ENCODE measurements at places on chromosomes 6 and 20.

DNA sequence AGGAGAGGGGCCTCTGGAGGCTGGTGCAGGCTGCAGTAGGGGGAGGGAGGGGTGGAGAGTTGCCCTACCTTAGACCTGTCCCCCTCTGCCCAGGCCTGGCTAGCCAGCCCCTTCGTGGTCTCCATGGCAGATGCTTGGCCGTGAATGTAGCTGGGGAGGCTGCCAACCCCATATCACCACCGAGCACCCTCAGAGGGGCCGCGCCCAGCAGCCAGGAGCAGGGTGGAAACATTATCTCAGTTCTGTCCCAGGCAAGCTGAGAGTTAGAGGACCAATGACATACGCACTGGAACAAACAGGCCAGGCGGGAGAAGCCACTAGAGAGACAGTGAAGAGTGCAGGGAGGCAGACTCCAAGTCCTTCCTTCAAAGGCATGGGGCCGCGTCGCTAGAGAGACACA lies 66.5 kb downstream of the LRFN2 start:
- no peak for DNase-seq

GRCh38 chr6:30895343-30895742 lies 11.0 kb downstream of the DDR1 start:
- no peak for DNase-seq

DNA sequence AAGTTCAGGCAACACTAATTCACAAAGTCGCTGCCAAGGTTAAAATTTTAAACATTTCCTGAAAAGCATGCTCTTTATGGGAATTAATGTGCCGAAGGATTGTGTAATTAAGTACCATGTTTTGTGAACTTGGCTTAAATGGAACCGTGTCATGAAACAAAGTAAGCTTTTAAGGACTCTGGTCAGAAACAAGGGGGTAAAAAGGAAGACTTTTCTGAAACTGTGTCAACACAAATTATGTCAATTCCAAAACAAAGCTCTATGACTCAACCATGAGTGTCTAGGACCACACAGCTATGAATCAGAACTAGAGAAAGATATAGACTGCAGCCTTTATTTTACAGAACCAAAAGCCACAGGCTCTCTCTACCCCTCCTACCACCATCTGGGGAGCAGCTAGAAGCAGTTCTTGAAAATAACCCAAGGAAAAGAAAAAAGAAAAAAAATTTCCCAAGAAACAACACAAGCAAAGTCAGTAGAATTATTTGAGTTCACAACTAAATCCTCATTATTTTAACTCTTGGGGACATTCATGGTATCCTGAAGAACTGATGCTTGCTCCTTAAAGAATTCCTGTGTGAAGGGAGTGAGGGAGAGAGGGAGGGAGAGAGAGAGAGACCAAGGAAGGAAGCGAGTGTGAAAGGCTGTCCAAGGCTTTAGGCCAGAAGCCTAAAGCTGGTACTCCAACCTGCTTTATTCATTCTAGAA lies 81.9 kb downstream of the ZMYND8 start:
- no peak for DNase-seq

DNA sequence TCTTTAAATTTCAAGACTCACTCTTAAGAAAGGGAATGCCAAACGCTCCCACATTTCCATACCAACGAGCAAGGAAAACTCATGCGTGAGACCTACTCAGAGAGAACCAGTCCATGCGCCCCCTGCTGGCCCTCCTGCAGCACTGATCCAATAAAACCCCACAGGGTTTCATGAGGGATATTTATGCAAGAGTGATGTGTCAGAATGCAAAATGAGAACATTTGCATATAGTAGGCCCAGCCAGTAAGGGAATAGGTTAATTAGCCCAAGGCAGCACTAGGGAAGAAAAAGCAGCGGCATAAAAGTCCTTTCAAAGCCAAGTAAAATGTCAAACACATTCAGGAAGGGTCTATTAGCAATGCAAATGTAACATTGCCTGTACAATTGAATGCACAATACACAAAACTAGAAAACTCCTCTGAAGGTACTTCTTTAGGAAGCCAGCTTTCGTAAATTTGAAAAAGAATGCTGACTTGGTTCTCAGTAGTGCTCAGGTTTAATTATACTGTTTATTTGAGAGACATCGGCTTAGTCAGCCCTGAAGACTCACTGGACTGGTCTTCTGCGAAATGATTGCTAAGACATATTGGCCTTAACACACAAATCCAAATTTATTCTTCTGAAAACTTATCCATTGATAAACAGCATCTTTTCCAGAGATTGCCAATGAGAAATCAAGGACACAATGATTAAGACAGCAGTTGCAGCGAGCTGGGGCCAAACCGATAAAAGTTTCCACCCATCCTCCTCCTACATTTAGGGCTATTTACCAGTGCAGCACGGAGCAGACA lies 93.2 kb downstream of the GMPR start:
- peak; percentile 65 for DNase-seq

DNA sequence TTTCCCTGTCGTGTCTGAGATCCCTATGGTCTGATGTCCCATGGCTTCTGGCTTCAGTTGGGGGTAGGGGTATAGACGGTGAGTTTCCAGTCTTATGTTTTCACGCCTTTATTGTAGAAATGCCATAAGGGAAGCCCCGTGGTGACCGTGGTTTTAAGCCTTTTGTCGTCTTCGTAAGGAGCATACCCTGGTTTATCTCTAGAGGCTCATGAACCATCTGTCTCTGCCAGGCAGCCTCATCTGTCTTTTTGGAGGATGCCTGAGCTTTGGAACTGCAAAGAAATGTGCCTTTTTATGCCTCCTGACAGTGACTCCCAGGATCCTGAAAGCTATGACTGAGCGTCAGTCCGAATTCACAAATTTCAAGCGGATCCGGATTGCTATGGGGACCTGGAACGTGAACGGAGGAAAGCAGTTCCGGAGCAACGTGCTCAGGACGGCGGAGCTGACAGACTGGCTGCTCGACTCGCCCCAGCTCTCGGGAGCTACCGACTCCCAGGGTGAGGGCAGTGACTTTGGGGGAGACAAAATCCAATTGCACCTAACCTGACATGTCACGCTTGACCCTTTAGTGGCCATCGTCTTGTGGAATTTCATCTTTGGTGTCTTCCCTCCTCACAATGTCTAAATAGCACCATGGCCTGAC lies 84.6 kb downstream of the SYNJ2 start:
- peak; percentile 43 for DNase-seq

GRCh38 chr6:109379711-109380110 lies 2.6 kb downstream of the CD164 start:
- no peak for DNase-seq
